ENCODE measurements at places on chromosomes 2 and 18.

- DNase-seq: no peak
Observed at GRCh38 chr2:7089898-7090510, 172.8 kb downstream of the RNF144A start.

GRCh38 chr2:219352448-219353023 is 20.0 kb upstream of the RESP18 start:
- DNase-seq: no peak

DNA sequence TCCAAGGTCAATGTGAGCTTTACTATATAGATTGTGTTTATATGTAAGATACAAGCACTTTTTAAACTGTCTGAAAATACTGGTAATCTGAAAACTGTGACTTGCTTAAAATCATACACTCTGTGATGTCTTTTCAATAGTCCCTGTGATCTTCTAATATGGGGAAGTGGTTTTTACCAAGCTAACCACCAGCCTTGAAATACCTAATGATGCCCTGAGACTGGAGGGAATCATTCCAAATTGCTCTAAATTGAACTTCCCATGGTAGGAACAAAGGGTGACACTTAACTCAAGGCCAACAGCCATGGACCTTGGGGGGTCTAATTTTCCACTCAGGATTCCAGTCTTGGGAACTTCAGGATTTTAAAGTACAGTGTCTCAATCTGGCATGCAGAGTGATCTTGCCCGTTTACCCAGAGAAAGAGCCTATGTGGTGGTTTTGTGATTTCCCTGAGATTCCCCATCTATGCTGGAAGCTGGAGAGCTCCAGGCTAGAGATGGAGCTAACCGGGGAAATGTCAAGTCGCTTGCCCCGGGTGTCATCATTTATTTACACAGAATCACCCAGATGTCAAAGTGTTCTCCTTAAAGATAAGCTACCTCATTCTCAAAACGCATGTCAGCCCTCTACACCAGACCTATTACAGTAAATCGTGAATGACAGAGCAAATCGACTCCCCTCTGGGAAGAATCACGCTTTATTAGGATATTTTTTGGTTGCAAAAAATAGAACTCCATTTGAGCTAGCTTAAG is 198.5 kb downstream of the SP3 start:
- no peak for DNase-seq

DNA sequence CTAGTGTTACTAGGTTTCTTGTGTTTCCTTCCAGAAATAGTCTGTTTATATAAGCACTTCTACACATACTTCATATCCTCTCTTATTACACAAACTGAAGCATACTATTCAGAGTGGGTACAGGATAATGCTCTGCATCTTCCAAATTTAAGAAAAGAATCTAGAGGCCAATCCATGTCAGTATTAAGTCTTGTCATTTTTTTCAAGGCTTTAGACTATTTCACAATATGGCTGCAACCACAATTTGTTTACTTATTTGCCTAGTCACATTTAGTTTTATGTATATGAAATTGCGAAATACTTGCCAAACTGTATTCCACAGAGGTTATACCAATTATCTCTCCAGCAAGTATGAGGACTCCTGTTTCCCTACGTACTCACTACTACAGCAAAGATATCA is 27.9 kb downstream of the IWS1 start:
- peak; percentile 47 for DNase-seq

- no peak for DNase-seq
Observed at GRCh38 chr2:232854082-232854481, 16.0 kb upstream of the SNORC start.

DNA sequence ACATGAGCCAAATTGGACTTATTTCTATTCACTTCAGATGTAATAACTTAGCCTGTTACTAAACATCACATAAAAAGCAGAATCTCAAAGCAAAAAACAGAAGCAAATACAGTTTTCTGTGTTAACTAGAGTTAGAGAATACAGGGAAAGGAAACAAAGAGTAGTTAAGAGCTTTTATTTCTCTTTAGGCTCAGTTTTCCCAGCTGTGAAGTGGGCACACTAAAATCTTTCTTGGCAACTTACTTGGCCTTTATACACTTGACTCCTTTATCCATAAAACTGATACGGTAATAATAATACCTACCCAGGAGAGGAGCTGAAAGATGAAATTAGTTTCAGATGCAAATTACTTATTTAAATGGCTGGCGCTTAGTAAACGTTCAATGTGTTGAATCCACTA is 132.8 kb upstream of the SPATS2L start:
- no peak for DNase-seq

GRCh38 chr18:52337276-52337675 is 2.7 kb upstream of the DCC start:
- no peak for DNase-seq

DNA sequence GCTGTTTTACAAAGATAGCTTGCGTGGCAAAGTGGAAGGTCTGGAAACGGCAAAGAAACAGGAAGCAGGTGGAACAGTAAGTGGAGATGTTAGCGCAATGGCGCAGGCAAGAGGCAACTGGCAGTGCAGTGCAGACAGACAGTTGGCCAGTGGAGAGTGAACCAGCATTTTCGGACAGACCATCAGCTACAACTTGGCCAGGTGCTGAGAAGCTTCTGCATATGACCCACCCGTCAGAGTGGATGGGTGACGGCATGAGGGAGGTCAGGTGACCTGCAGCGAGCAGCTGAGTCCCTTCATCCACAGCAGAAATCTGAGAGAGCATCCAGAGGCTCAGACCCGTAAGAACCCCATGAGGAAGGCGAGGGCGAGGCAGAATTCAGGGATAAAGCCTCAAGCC is 33.8 kb downstream of the NPC1 start:
- DNase-seq: no peak

- DNase-seq: no peak
Observed at GRCh38 chr2:237480556-237480955, 6.5 kb upstream of the MLPH start.

DNA sequence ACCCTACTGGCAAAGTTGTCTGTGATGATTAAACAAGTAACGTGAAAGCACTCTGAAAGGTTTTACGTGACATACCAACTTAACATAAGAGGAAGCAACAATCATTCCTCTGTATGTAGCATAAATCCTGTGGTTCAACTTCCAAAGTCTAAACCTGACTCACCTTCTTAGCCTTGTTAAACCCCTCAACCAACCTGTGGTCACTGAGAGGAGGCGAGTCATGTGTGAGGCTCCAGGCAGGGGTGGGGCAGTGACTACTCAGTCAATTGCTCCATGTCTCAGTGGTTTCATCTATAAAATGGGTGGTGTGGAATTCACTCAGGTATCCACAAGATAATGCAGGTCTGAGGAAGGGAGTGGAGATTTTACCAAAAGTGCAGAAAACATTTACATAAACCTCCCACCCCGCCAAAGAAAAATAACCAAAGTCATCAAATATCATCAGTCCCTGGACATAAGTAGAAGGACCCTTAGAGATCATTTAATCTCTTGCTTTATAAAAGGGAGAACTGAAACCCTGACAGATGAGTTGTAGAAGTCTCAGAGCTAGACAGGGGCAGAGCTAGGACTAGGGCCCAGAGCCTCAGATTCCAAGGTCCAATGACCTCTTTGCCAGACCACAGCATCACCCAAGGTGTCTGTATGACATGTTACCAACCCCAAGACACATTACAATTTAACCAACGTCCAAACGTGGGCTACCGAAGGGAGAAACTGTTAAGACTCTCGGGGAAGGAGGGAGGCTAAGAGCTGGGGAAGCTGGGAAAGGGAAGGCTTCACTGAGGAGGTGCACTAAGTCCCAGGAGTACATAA is 3.7 kb upstream of the PCBP1 start:
- DNase-seq: no peak

DNA sequence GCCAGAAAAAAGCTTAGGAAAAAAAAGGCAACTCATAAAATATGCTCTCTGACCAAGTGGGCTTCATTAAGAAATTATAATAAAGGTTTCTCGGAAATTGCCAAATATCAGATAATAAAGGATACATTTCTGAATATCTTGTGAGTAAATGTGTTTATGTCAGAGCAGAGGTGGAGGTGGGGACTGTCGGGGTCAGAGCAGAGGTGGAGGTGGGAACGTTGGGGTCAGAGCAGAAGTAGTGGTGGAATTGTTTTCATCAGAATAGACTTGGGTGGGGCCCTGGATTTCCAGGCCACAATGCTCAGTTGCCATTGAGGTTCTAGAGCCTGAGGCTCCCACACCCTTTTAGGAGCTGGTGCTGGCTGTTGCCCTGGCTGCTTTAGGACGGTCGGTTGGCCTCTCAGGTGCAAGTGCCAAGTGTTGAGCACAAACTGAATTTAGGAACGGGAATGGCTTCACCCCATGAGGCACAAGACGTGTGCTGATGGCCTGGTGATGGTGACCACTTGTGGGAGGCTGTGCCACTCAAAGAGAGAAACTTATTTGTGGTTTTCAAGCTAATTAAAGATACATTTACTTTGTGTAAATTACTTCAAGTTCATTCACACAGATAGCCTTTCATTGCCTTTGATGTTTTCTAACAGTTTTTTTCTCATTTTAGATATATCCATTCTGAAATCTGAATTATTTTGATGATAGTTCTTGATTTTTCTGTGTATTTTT is 131.5 kb downstream of the ATP9B start:
- DNase-seq: no peak

DNA sequence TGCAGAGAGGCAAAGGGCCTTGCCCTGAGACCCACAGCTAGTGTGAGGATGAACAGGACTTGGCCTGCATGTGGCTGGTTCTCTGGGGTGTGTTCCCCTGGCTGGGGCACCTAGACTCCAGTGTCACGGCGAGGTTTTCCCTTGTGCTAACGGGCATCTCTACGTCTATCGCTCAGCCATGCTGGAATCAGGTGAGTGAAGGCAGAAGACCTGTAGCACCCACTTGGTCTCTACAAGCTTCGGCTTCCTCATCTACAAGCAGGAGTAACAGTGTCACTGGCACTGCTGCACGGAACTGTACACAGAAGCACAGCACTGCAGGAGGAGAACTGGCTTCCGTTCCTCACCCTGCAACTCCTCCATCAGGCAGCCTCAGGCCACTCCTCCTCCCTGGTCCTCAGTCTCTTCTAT is 30.6 kb downstream of the HS1BP3 start:
- DNase-seq: no peak

DNA sequence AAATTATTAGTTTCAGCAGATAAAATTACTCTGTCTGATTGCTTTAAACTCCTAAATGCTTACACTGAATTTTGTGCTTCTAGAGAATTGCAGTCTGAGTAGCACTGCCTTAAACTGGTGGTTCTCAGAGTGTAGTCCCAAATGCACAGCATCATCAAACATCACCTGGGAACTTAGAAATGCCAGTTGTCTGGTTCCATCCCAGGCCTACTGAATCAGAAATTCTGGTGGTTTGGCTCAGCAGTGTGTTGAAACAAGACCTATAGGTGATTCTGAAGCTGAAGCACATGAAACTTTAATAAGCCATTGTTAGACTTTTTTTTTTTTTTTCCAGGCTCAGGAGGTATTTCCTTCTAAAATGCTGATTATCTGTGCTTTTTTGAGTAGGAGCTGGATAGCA is 22.0 kb downstream of the EPC2 start:
- no peak for DNase-seq

GRCh38 chr2:54672590-54673456 is 50.6 kb upstream of the EML6 start:
- DNase-seq: no peak

GRCh38 chr2:157178874-157179273 is 78.6 kb upstream of the GALNT5 start:
- no peak for DNase-seq

GRCh38 chr2:165238295-165238694 is 919 bp upstream of the SCN2A start:
- no peak for DNase-seq

GRCh38 chr2:78811955-78812610 is 213.4 kb upstream of the REG3G start:
- DNase-seq: no peak

- no peak for DNase-seq
Observed at GRCh38 chr18:56238576-56238975, 399.8 kb downstream of the TXNL1 start.

- no peak for DNase-seq
Observed at GRCh38 chr18:75124991-75125381, 84.0 kb downstream of the PTGR3 start.

DNA sequence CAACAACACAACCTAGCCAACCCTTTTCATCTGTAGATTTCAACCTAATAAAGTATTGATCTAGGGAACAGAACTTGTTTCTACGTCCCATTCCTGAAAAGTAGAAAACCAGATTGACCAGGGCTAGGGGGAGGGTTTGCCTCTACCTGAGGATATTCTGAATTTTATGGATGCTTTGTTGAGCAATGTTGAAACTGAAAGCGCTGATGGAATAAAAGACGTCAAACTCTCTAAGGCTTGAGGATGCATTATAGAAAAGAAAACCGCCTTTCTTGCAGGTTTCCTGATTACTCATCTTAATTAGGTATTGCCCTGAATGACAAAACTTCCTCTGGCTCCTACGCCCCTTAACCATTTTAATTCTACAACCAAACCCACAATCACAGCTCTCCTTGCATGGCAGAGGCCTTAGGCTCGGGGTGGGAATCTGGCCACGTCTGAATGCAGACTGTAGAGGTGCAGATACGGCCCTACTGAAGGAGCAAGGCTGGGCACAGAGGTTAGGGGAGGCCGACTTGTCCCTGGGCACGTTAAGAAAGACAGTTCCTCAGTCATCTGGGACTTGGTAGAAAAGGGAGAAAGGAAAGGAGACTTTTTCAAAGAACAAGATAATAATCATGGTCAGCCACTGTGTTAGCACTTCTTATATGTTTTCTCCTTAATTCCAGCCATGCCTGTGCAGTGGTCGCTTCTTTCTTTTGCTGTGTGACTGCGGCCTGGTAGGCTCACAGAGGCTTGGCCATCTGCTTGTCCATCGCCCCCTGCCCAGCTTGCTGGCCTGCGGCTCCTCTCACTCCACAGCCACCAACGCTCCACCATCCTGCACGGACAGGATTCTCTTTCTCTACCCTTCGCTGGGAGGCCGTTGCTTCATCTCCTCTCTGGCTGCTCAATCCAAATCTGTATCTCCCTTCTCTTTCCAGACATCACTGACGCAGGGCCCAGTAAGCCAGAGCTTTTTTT is 209.5 kb downstream of the VAPA start:
- no peak for DNase-seq

DNA sequence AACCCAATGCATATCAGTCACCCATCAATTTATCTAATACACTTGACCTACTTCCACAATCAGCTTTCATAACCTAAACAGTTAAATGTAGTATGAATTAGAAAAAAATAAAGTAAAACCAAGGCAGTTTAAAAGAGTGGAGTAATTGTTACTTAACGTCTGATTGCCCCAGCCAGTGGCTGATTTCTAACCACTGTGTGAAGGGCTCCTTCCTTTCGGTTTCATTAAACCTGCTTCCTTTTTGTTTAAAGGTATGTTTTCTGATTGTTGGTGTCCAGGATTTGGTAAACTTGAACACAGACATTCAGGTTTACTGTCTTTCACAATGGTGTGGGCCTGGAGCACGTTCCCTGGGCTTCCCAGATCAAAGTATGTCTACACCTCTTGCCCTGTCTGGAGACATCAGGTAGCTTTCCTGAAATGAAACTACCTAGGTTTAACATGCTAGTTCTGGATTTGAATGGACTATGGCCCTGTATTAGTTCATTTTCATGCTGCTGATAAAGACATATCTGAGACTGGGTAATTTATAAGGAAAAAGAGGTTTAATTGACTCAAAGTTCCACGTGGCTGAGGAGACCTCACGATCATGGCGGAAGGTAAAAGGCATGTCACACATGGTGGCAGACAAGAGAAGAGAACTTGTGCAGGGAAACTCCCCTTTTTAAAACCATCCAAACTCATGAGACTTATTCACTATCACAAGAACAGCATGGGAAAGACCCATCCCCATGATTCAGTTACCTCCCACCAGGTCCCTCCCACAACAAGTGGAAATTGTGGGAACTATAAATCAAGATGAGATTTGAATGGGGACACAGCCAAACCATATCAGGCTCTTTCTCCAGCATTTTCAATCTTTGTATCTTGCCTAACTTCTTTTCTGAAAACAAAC is 605.2 kb upstream of the ID2 start:
- DNase-seq: no peak

All from SK-N-MC (cell line).